ENCODE measurements at places on chromosomes 2 and 18. TPM values are rescaled to one million over a fixed set of nuclear protein-coding genes. Genes with fewer than 3 reads are reported as not detected.
A peak's percentile ranks its signal among the peaks of the same experiment; 100 is the strongest.

The ERCC3 gene
- 52.5 TPM for total RNA-seq

The SPIRE1 gene
- total RNA-seq = 9.2 TPM

The FAM228A gene
- total RNA-seq = not detected

The PRSS56 gene
- not detected for total RNA-seq

The GAD1 gene
- 18.5 TPM for total RNA-seq

The PLEK gene
- total RNA-seq = not detected

The ELMOD3 gene
- total RNA-seq = 10.3 TPM

The TBR1 gene
- 0.11 TPM for total RNA-seq

The SOX11 gene
- total RNA-seq = not detected

DNA sequence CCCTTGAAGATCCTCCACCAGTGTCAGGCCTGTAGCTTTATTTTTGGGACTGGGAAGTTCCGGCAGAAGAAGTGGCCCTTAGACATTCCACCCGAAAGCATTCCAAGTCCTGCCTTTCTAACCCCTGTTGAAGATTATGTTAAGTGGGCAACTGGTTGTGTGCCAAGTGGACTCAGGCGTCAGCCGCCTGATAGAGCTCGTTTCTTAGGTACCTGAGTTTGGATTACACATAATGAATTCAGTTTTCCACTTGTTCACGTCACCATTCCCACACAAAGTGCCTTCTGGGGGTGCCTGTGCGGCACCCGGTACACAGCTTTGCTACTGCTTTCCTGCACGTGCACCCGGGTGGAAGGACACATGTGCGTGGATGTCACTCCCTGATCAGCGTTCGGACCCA lies 156.5 kb downstream of the PTGR3 start:
- no peak overlapping the region for H3K27ac ChIP-seq
- H3K4me1 ChIP-seq = no peaks in the 10 kb centered on the region
- H3K27me3 ChIP-seq = no peaks in the 10 kb centered on the region
- no peaks in the 10 kb centered on the region for H3K36me3 ChIP-seq
- no peak overlapping the region for H3K4me3 ChIP-seq

DNA sequence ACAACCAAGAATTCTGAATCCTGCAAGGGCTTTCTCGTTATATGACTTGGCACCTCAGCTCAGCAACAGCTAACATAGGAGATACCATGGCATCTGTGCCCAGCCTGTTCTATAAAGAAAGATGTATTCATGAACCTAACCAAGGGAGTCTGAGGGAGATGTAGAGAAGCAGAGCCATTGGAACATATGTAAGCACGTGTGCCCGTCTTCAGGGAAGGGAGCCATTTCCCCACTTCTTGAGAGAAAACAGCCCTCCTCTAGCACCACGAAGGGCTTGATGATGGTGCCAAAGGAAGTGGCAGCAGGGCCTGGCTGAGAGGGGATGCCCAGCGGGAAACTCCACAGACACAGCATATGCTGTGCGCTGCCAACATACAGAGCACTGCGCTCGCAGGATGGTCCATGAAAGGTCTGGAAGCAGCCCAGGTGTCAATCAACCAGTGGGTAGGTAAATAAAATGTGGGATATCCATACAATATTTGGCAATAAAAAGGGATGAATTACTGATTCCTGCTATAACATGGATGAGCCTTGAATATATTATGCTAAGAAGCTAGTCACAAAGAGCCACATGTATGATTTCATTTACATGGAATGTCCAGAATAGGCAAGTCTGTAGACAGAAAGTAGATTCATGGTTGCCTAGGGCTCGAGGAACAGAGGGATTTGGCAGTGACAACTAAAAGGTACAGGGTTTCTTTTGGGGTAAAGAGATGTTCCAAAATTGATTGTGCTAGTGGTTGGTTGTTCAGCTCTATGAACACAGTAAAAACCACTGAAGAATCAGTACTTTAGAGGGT lies 16.1 kb downstream of the TMEM247 start:
- no peak overlapping the region for H3K27ac ChIP-seq
- H3K4me1 ChIP-seq = no peaks in the 10 kb centered on the region
- H3K27me3 ChIP-seq = no peaks in the 10 kb centered on the region
- no peak overlapping the region for H3K4me3 ChIP-seq
- H3K36me3 ChIP-seq = no peaks in the 10 kb centered on the region
- DNase-seq = no peak

DNA sequence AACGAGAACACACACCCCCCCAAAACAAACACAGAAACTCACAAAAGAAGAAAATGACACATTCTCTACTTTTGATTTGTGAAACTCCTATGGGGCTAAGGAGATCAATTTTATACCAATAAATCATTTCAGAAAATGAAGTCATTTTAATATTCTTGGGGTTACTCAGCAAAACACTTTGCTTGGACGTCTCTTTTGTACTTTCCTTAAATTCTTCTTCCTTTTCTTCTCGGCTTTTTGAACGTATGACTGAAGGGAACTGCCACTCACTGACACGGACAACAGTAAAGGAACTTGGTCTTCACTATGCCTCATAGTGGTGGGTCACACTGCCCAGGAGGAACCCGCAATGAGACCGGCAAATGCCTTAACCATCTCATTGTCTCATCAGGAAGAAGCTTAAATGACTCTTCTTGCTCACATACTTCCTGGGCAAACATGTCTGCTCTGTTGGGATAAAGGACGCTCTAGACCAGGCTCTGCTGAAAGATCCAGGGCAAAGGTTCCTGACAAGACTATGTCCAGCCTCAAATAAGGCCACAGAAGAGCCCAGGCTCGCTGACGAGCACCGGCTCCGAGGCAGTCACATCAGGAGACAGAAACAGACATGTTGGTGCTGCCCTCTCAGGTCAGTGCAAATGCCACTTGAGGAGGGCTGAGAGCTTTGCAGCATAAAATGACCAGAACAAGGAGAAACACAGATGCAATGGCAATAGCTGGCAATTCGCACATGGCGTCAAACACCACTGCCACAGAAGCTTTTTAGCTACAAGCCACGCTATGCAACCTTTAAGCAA lies 205.5 kb downstream of the TGIF1 start:
- DNase-seq = no peak
- H3K4me3 ChIP-seq = no peak overlapping the region
- peak overlapping the region; percentile 90 for H3K27ac ChIP-seq
- H3K27me3 ChIP-seq = no peaks in the 10 kb centered on the region

- H3K27me3 ChIP-seq = no peaks in the 10 kb centered on the region
- H3K4me1 ChIP-seq = no peaks in the 10 kb centered on the region
- no peak overlapping the region for H3K27ac ChIP-seq
Measured at GRCh38 chr18:74963820-74964446, 245.0 kb downstream of the PTGR3 start.

DNA sequence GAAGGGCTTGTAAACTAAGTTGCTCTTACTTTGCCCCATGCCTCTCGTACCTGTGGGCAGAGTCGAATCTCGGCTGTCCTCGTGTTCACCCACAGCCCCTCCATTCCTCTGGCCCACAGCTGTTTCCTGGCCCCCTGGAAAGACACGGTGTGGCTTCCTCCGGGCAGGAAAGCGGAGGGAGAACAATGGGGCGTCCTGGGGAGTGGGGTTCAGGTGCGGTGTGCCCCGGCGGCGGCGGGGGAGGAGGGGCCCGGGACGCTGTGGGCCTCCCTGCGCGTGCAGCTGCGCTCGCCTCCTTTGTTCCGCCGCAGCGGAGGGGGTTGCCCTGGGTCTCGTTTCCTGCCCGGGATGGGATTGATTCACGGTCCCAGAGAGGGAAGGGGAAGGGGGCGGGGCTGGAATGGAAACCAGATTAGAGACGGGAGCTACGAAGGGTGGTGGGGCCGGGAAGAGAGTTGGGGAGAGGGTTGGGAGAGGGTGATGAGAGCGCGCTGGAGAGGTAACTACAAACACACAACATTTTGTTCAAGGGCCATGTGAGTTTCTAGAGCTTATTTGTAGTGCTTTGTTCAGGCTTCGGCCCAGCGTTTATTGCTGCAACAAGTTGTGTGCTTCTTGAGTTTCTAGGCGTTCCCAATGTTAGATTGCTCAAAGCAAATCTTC lies 796 bp downstream of the MYO1B start:
- H3K36me3 ChIP-seq = no peaks in the 10 kb centered on the region
- peak overlapping the region; percentile 85 for H3K4me3 ChIP-seq
- peak; percentile 87 for DNase-seq
- H3K27ac ChIP-seq = peak overlapping the region; percentile 86

DNA sequence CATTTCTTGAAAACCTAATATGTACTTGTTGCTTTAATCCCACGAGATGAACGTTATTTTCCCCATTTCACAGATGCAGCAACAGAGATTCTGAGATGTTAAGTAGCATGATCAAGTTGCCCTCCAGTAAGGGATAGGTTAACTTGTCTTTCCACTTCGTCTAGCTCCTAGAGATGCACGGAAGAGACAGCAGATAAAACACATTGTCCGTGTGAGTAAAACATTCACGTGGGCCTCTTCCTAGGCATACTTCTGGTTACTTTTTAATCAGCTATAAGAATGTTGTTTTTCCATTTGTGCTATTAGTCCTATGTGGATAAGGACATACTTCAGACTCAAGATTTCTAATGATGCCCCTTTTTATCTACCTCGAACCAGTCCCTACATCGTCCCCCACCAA lies 1.2 kb upstream of the ARHGAP28 start:
- H3K27me3 ChIP-seq = no peaks in the 10 kb centered on the region
- H3K4me1 ChIP-seq = peaks cover 46% of the 10 kb centered on the region
- DNase-seq = peak; percentile 51
- H3K4me3 ChIP-seq = peak overlapping the region; percentile 72

GRCh38 chr2:15174567-15174966 lies 386.6 kb downstream of the NBAS start:
- H3K27ac ChIP-seq = no peak overlapping the region
- no peaks in the 10 kb centered on the region for H3K27me3 ChIP-seq
- H3K4me3 ChIP-seq = no peak overlapping the region

DNA sequence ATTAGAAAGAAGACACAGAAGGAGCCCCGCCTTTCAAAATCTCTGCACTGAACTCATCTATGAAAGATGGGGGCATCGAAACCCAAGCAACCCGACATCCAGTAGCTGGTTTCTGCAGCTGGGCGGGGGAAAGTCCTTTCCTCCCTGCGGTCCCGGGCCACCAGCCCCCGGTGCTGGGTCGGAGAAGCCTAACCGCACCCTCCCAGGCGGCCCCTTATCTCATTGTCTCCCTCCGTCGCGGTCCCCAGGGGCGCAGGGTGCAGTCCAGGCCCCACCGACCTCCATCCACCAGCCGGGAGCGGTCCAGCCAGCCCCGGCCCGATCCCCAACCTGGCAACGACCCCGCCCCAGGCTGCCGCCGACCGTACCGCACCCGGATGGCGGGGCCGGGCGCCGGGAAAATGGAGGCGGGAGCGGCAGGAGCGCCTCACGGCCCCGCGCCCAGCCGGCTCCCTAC lies 452 bp downstream of the RAPH1 start:
- no peak for DNase-seq
- peak overlapping the region; percentile 36 for H3K27ac ChIP-seq
- no peaks in the 10 kb centered on the region for H3K27me3 ChIP-seq
- no peaks in the 10 kb centered on the region for H3K36me3 ChIP-seq
- peak overlapping the region; percentile 84 for H3K4me3 ChIP-seq
- H3K4me1 ChIP-seq = peaks cover 4% of the 10 kb centered on the region

- H3K27ac ChIP-seq = no peak overlapping the region
- no peaks in the 10 kb centered on the region for H3K27me3 ChIP-seq
- peak; percentile 59 for DNase-seq
- H3K36me3 ChIP-seq = no peaks in the 10 kb centered on the region
Measured at GRCh38 chr2:61426267-61426897, 44.5 kb downstream of the USP34 start.

- no peak overlapping the region for H3K27ac ChIP-seq
- no peak for DNase-seq
- H3K4me1 ChIP-seq = peaks cover 12% of the 10 kb centered on the region
- H3K36me3 ChIP-seq = no peaks in the 10 kb centered on the region
- no peak overlapping the region for H3K4me3 ChIP-seq
Measured at GRCh38 chr2:158734442-158734841, 60.7 kb upstream of the DAPL1 start.

DNA sequence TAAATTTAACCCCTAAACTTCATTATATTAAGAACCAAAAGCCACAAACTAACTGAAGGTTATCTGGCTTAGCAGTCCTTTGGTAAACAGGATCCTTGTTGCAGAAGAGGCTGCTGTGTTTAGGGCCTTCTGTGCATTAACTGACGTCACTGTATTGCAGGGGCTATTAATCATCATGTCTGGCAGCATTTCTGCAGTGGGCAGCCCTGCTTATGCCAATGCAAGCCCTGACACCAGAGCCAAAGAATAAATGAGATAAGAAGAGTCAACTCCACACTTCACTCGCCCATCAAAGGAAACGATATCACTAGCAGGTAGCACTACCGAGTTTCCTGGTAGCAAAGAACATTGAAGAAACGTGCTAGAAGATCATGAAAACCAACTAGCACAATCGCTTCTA lies 110.6 kb downstream of the PLEKHM3 start:
- H3K4me3 ChIP-seq = no peak overlapping the region
- no peaks in the 10 kb centered on the region for H3K36me3 ChIP-seq
- no peak overlapping the region for H3K27ac ChIP-seq
- H3K4me1 ChIP-seq = peaks cover 26% of the 10 kb centered on the region
- DNase-seq = no peak

GRCh38 chr2:118846442-118846952 lies 951 bp downstream of the EN1 start:
- H3K36me3 ChIP-seq = no peaks in the 10 kb centered on the region
- H3K4me1 ChIP-seq = no peaks in the 10 kb centered on the region
- H3K27ac ChIP-seq = no peak overlapping the region
- H3K4me3 ChIP-seq = peak overlapping the region; percentile 28
- no peaks in the 10 kb centered on the region for H3K27me3 ChIP-seq
- no peak for DNase-seq

DNA sequence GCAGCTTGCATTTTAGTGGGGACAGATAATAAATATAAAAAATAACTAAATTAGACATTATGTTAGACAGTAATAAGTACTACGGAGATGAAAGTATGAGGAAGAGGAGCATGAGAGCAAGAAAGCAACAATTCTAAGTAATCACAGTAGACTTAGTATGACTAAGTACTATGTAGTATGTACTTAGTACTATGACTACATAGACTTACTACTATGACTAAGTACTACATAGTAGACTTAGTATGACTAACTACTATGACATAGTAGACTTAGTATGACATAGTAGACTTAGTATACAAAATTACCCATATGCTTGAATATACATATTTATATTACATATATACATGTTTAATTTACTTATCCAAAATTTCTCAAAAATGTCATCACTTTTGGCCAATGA lies 29.3 kb downstream of the CDH20 start:
- H3K36me3 ChIP-seq = no peaks in the 10 kb centered on the region
- no peaks in the 10 kb centered on the region for H3K27me3 ChIP-seq
- H3K4me1 ChIP-seq = no peaks in the 10 kb centered on the region
- no peak overlapping the region for H3K27ac ChIP-seq
- no peak overlapping the region for H3K4me3 ChIP-seq

GRCh38 chr2:228768818-228769217 lies 502.3 kb downstream of the PID1 start:
- H3K4me3 ChIP-seq = no peak overlapping the region
- no peaks in the 10 kb centered on the region for H3K36me3 ChIP-seq
- no peak for DNase-seq
- no peaks in the 10 kb centered on the region for H3K4me1 ChIP-seq
- H3K27ac ChIP-seq = no peak overlapping the region

DNA sequence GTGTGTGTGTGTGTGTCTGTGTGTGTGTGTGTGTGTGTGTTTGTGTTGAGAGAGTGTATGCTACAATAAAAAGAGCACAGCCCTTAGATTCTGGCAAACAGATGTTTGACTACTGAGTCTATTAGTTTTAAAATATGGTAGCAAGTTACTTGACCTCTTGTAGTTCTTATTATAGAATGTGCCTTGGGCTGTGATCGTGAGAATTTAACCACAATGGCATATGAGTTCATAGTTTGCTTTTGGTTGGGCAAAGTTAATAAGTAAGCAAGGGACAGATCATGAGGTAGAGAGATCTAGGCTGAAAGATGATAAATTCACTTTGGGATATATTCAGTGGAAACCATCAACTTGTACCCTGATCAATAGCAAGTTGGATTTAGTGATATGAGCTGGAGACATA lies 334.3 kb upstream of the VWC2L start:
- H3K4me3 ChIP-seq = no peak overlapping the region
- no peaks in the 10 kb centered on the region for H3K4me1 ChIP-seq
- H3K27me3 ChIP-seq = no peaks in the 10 kb centered on the region
- no peak overlapping the region for H3K27ac ChIP-seq
- no peak for DNase-seq

Measured in Caco-2 (cell line).